ENCODE measurements at places on chromosomes 2 and 18. TPM values are rescaled to one million over a fixed set of nuclear protein-coding genes. Genes with fewer than 3 reads are reported as not detected.

- no peak for DNase-seq
These were observed 35.6 kb upstream of the NDUFV2 start for GRCh38 chr18:9066817-9067306.

DNA sequence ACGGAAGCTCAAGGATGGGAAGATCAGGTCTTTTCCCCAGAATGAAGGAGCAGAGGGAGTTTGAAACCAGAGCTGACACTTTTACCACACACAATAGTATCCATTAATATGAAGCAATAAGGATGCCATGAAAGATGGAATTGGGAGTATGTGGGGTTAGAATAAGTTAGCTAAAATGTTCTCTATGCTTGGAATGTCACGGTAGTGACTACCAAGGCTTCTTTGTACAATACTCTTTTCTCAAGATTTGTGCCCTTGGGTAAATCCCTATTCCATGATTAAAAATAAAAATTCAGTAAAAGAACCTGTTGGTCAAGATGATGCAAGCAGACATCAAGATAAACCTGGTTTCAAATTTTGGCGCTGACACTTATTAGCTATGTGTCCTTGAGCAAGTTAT is 75.0 kb downstream of the NRXN1 start:
- DNase-seq = no peak

Gene ACYP2
- 60.3 TPM for total RNA-seq

- no peak for DNase-seq
These were observed 31.6 kb downstream of the BAZ2B start for GRCh38 chr2:159584796-159585195.

- DNase-seq = no peak
These were observed 11.2 kb downstream of the COPS8 start for GRCh38 chr2:237096911-237097310.

DNA sequence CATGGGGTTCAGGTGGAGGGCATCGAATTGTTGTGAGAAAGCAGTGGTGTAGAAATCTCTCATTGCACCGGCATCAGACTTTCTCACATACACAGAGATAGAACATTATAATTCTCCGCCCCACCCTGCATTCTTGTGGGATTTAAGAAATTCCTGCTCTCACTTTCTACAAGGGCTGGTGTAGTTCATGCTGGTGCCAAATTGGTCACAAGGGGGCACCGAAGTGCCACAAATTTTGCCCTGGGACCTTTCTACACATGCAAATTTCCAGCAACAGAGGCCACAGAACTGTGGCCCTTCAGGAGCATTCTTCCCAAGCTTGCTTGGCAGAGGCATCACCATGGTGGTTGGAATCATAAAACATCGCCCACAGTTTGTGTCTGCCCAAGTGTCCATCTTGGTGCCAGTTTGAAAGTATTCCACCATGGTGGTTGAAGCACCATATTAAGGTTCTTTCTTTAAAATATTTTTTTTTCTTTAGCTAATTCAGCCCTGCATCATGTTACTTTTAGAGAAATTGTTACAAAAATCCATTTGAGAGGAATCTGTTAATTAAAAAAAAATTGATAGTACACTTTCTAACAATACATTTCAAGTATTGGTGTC is 521.2 kb upstream of the FANCL start:
- peak; percentile 42 for DNase-seq

- DNase-seq = no peak
These were observed 193.3 kb downstream of the ANKRD30B start for GRCh38 chr18:14941256-14941655.

Gene TXNDC2
- total RNA-seq = not detected

Gene DSG4
- not detected for total RNA-seq

- no peak for DNase-seq
These were observed 254.0 kb upstream of the FSIP2 start for GRCh38 chr2:185484602-185485001.

DNA sequence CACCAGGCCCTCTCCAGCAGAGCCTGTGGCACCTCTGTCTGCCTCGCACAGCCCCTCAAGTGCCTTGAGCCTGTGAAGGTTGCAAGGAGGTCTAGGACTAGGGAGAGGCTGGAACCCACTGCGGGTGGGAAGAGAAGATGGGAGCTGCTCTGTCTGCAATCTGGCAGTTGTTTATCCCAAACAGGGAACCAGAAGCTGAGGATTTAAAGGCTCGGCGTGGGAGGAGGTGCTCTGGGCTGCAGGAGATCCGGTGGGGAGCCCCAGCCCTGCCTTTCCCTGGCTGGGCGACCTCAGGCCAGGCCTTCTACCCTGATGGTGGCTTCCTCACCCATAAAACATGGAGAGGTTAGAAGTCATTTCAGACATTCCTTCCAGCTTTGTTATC is 174.1 kb downstream of the SMAD7 start:
- no peak for DNase-seq

GRCh38 chr18:55795101-55795669 is 207.2 kb upstream of the TCF4 start:
- DNase-seq = no peak

DNA sequence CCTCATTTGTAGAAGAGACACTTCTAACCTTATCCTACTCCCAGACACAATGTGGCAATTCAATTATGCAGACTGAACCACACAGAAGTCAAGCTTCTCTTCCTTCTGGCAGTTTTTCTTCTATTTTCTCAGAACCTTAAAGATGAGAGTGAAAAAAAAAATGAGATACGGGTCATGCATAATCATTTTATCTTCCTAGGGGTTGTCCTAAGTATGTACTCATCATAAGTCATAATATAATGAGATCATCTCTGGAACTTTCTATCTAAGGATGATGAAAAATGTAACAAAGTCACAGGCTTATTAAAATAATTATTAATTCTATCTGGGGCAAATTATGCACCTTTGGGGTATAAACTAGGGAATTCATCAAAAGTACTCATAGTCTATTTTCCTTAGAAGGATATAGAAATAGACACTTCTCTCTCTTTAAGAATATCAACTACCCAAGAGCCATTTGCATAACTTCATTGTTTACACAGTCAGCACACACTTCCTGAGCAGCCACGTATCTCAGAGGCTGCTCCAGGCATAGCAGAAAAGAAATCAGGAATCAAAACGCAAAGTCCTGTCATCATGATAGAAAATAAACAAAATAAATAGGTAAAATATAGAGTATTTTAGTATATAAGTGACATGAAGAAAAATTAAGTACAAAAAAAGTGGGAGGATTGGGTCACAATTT is 345.9 kb upstream of the SPHKAP start:
- no peak for DNase-seq

- DNase-seq = peak; percentile 50
These were observed 22.7 kb downstream of the GPR55 start for GRCh38 chr2:230902180-230902899.

Gene PFN4
- total RNA-seq = 0.62 TPM

Gene PSMA8
- 0.20 TPM for total RNA-seq

Gene CDC42EP3
- total RNA-seq = 89.5 TPM

DNA sequence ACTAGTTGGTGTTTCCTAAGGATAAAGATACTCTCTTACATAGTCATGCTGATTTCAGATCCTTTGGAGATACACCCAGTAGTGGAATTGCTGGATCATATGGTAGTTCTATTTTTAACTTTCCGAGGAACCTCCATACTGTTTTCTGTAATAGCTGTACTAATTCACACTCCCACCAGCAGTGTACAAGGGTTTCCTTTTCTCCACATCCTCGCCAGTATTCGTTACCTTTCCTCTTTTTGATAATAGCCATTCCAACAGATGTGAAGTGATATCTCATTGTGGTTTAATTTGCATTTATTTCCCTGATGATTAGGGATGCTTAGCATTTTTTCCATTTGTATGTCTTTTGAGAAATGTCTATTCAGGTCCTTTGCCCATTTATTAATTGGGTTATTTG is 34.0 kb downstream of the ACTR2 start:
- DNase-seq = no peak

GRCh38 chr2:144426981-144427479 is 92.9 kb downstream of the ZEB2 start:
- DNase-seq = no peak
